GM12892 (cell line): ENCODE measurements at places on chromosomes 2 and 18.

DNA sequence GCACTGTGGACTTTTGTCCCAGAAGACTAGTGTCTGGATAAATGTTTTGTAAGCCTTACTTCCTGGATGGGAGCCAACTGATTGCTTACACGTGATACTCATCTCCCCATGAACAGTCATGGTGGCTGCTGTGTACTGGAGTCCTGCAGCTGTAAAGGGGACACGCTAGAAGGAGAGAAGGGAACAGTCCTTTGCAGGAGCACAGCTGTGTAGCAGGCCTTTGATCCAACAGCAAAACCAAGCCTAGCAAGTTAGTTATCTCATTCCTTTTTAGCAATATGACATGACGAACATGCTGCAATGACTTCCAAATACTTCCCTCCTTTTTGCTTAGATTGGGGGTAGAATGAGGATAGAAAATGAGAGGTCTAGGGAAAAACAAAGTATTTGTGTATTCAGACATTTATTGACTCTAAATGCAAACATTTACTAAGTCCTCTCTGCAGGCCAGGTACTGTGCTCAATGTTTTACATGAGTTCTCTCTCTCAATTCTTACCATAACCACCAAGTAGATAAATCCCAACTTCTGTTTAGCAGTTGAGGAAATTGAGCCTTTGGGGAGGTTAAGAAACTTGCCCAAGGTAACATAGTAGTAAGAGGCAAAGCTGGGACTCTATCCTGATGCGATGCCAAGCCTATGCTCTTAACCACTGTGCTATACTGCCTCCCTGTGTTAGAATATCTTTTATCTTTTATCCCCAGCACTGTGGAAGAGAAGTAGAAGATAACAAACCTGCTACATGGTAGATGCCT, 55.4 kb upstream of the CD28 start:
- DNase-seq = no peak

DNA sequence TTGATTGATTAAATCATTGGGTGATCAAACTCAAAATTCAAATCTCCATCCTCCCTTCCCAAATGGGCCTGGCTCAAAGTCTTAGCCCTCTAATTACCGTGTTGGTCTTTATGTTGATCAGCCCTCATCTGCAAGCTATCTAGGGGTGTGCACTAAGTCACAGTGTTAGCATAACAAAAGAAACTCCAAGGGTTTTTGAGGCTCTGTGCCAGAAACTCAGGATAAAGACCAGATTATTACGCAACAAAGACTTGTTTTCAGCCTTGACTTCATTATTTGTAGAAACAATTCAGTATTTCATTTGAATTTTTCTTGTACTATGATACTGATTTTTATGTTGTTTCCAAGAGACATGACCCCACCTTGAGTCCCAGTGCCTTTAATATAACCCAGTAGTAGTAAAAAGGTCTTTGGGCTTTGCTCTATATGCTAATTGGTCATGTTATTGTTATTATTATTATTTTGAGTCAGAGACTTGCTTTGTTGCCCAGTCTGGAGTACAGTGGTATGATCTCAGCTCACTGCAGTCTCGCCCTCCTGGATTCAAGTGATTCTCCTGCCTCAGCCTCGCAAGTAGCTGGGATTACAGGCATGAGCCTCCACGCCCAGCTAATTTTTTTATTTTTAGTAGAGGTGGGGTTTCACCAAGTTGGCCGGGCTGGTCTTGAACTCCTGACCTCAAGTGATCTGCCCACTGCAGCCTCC, 13.9 kb downstream of the PSMD14 start:
- no peak for DNase-seq

DNA sequence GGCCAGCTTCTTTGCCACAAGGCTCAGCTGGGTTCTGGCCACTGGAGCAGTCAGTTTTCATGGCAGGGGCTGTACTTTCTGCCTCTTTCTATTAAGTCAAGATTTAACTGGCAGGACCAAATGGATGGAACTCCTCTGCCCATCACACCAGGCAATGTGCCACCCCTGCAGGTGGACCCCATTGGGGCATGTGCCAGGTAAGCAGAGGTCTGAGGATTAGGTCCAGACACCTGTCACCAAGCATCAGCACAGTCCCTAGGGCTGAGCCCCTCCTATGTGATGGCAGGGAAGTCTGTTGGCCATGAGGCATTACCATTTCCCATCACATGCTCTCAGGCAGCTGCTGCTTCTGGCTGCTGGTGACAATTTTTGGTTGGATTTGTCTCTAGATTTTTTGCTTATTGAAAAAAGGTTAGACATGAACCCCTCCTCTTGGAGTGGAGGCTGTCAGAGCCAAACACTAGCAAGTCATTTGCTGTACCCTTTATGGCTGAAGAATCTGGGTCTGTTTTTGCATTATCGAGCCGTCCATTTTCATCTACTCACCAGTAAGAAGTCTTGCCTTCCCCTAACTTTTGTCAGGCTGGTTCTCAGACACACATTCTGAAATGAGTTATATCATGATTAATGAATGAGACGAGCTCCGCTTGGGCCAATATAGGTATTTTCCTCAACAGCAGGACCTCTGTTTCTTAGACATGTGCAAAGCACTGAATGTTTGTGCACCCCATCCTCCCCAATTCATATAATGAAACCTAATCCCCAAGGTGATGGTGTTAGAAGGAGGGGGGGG, 328.0 kb downstream of the TSN start:
- DNase-seq = no peak

DNA sequence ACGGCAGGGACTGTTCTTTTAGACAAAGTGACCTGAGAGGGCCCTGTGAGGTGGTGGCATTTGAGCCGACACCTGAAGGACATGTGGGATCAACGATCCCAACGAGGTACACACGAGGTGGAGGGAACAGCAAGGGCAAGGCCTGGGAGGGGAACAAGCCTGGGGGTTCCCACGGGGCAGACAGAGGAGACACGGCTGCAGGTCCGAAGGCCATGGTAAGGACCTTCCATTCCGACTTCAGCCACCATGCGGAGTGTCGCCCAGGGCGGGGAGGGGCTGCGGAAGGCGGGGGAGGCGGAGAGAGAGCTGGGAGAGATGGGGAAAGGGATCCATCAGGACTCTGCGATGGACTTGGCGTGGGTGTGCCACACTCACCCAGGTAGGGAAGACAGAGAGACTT, 151.8 kb downstream of the HDAC4 start:
- DNase-seq = no peak

- DNase-seq = no peak
These were observed 95.6 kb downstream of the ITGA4 start for GRCh38 chr2:181552808-181553207.

- no peak for DNase-seq
These were observed 6.8 kb upstream of the NR4A2 start for GRCh38 chr2:156339110-156339847.

DNA sequence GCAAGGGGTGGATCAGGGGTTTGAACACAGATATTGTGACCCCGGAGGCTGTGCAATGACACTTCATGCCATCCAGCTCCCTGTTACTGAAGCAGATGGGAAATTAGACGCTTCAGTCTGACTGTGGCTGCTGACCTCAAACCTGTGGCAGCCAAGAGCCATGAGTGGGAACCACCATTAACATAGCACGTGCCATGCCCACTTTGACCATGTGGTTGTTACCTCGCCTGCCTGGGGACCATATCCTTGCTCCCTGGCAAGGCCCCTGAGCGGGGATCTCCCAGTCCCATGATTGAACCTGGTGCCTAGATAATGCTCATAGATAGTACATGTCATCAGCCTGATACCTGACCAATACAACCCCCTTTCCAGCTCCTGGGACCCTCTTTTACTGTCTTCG, 68.9 kb downstream of the CYP26B1 start:
- no peak for DNase-seq

DNA sequence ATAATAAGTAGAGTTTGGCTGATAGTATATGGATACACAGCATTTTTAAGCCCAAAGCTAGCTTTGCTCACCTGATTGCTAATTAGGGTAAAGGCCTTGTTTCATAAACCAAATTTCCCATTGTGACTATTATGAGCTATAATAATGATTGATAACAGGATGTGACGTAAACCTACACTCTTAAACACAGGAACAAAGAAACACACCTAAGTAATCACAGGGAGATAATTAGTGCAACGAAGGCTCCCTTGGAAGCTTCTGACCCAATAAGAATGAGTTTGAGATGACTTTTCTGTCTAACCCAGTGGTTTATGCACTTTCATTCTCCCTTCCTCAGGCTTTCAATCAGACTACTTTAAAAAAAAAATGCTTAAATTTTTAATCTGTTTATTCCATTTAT, 683.2 kb downstream of the SATB2 start:
- no peak for DNase-seq

- no peak for DNase-seq
These were observed 1.1 kb upstream of the SLC66A2 start for GRCh38 chr18:79952456-79952995.

DNA sequence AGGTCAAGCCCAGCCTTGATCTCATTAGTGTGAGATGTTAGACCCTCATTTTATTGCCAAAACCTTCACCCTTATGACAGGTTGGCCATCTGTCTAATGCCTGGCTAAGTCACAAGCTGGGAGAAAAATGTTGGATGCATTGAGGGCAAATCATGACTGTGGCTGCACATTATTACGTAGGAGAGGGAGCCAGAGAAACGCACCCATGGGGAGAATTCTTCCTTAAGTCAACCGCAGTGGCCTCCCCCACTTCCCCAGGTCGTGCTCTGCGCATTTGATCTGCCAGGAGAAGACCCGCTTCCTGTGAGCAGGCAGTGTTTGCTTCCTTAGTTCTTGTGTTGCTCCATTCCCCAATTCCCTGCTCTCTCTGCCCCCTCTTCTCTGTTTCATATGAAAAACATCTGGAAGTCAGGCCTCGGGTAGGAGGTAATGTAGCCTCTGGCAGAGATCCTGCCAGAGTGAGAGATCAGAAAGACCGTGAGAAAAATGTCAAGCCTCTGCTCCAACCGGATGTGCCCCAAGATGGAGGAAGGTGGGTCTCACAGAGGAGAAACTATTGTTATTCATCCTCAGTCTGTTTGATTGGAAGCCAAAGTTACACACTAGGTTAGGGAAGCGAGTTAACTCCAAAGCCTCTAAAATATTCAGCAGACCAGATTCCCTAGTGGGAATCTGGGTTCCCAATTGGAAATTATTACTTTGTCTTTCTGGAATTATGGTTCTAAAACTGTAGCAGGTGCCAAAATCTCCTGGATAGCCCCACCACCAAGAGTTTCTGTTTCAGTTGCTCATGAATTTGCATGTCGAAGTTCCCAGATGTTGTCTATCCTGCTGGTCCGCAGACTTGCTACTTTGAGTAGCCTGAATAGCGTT, 144.3 kb upstream of the PELI1 start:
- no peak for DNase-seq

DNA sequence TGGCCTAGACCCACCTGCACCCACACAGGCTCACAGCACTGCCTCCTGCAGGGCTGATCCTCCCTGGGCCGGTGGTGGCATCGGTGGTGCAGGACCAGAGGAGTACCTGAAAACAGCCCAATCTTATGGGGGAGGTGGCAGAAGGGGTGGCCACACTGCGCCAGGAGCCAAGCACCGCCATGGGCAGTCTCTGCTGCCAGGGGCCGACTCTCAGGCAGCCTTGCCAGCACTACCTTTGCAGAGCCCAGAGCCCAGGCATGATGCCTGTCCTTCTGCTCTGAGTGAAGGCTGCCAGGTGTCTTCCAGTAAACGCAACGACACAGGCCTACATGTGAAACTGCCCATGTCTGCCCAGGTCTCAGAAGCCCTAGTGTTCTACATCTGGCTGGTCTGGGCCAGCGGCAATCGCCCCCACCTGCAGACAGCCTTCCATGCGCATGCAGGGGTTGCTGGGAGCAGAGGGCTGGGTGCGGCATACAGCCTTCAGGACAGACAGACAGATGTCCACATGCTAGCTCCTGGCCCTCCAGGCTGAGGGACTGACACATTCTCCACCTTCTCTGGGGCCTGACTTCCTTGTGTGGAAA, 6.8 kb downstream of the HS6ST1 start:
- peak; percentile 8 for DNase-seq

DNA sequence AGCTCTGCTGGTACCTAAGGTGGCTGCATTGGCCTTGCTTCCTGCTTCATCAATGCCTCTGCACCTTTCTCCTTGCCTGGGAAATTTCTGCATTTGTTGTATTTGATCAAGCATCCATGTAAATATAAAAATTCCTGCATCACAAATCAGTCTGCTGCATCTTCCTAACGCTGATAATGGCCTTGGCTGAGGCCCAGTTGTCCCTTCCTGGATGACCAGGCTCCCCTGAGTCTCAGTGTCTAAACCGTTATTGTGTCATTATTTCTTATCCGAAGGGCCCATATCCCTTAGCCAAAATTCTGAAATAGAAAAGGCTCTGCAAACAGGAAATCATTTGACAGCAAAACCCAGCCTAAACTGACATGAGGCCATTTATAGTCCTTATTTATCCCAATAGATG, 62.4 kb downstream of the KLHL29 start:
- DNase-seq = no peak

DNA sequence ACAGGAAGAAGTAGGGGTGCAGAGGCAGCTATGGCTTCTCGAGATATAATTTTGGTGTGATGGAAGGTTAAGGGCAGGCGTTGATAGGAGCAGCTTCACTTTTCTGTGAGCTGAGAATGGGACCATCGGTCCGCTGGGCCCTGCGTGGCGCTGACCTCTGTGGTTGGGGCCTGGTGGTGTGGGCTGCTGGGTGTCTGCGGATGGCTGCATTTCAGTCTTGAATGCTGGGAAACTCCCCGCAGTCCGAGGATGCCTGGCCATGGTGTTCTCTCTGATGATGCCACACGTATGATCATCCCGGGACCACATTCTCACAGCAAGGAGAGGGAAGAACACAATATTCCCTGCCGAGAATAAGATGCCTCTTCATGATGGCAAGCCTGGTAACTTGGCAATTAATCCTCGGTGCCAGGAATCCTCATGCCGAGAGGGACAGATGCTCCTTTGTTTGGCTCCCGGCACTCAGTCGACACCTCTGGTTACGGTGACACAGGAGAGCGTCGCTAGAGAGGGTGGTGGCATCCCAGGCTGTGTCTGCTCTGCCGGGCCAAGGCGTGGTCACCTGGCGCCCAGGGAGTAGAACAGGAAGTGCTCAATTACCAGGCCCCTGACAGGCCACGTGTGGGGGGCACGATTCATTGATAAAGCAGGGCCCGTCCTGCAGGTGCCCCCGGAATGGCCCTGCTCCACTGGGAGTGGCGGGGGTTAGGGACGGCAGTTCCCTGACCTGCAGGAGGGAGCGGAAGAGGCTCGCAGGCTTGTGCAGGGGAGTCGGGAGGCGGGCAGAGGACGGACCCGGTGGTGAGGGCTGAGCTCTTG, 119.4 kb upstream of the CTDP1 start:
- DNase-seq = no peak

DNA sequence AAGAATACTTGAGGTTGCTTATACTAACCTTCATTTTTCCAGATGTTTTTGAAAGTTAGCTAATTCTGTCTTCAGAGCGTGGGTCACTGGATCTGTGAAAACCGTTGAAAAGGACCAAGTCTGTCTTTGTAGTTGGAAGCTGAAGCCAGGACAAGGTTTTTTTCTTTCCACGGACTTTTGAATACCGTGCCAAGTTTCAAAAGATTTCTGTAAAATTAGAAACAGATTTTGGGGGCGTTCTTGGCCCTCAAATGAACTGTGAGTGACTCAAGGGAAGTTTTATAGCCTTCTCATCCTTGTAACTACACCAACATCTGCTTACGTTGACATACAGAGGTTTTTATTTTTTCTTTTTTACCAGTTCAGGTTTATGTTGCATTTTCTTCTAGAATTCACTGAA, at the start of gene FAP:
TSS of gene FAP (minus strand) at position 152 of the 400 bp plus-strand sequence. CDS start at position 34, 118 bp downstream.
- DNase-seq = no peak

GRCh38 chr2:127220102-127220767, at the start of gene CYP27C1:
Gene CYP27C1 (minus strand): TSS chr2:127220299. CDS start chr2:127220270, 29 bp downstream.
- DNase-seq = no peak

GRCh38 chr18:47815486-47816270, 114.8 kb downstream of the SMAD2 start:
- DNase-seq = no peak

GRCh38 chr2:57890464-57890863, 156.1 kb upstream of the VRK2 start:
- no peak for DNase-seq

- no peak for DNase-seq
These were observed 126.4 kb downstream of the TMEM163 start for GRCh38 chr2:134592377-134592776.
